Left lung (tissue), 14 donors: ENCODE measurements at places on chromosomes 5 and 9. TPM values are rescaled to one million over a fixed set of nuclear protein-coding genes. Genes with fewer than 3 reads are reported as not detected.

MLANA gene
- 1.1 TPM for polyA plus RNA-seq

ZBTB26 gene
- polyA plus RNA-seq, result 19.1 TPM

PKD2L2 gene
- polyA plus RNA-seq, result 0.82 TPM

FBP2 gene
- polyA plus RNA-seq, result 1.7 TPM

ADGRD2 gene
- polyA plus RNA-seq, result 0.16 TPM

PCAT7 gene
- 1.1 TPM for polyA plus RNA-seq

EIF4EBP3 gene
- polyA plus RNA-seq, result 13.2 TPM

DOCK2 gene
- polyA plus RNA-seq, result 6.0 TPM

ENHO gene
- 1.9 TPM for polyA plus RNA-seq

FBP1 gene
- polyA plus RNA-seq, result 23.8 TPM

CKMT2 gene
- polyA plus RNA-seq, result 6.0 TPM
